ENCODE measurements at places on chromosomes 3 and 15. TPM values are rescaled to one million over a fixed set of nuclear protein-coding genes. Genes with fewer than 3 reads are reported as not detected.

GRCh38 chr3:166688665-166689064 is 691.4 kb downstream of the ZBBX start:
- ATAC-seq = no peak

GRCh38 chr3:34683851-34684250 is 885.4 kb downstream of the PDCD6IP start:
- ATAC-seq = peak; percentile 39

DNA sequence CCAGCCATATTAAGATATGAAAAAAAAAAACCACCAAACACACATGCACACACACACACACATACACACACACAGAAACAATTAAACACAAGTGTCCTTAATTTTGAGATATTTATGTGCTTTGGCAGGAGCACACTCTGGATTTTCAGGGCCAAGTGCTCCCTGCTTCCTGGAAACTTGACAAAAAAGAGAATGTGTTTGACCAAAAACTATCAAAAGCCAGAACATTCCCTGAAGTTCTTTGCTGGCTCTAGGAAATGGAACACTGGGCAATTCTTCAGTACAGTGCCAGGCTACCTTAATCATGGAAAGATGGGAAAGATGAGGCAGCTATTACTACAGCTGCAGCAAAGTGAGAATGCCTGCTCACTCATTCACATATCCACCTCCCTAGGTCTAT is 44.6 kb downstream of the P3H2 start:
- ATAC-seq = no peak

DNA sequence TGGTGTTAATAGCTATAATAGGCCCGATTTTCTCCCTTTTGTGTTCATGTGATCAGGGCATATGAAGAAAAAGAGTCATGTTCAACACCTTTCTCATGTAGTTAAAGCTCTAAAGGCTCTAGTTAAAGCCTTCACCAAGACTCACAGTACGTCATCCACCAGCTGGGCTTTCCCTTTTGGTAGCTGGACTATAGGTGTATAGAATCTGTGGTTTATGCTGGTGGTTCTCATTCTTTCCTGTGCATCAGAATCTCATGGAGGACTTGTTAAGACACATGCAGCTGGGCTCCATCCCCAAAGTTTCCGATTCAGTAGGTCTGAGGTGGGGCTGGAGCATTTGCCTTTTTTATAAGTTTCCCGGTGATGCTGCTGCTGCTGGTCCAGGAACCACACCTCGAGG is 31.0 kb downstream of the CFAP91 start:
- ATAC-seq = no peak

- no peak for ATAC-seq
Measured at GRCh38 chr3:74347563-74348268, 266.7 kb downstream of the CNTN3 start.

Gene ISL2
- not detected for total RNA-seq

Gene SMCO1
- not detected for total RNA-seq

Measured in esophagus mucosa (tissue), 1 donor.